CD4-positive, alpha-beta T cell treated with Interleukin-21 for 1 hour (primary cell): ENCODE measurements at places on chromosomes 13 and 19.

GRCh38 chr19:18521692-18522123, at the start of gene ELL:
Gene ELL (minus strand): TSS chr19:18522070. CDS start chr19:18522055, 15 bp downstream.
- DNase-seq: no peak

- no peak for DNase-seq
Observed at GRCh38 chr19:49921871-49922795, 6.9 kb upstream of the ATF5 start.

- DNase-seq: no peak
Observed at GRCh38 chr13:61013796-61014195, 401.9 kb downstream of the PCDH20 start.

DNA sequence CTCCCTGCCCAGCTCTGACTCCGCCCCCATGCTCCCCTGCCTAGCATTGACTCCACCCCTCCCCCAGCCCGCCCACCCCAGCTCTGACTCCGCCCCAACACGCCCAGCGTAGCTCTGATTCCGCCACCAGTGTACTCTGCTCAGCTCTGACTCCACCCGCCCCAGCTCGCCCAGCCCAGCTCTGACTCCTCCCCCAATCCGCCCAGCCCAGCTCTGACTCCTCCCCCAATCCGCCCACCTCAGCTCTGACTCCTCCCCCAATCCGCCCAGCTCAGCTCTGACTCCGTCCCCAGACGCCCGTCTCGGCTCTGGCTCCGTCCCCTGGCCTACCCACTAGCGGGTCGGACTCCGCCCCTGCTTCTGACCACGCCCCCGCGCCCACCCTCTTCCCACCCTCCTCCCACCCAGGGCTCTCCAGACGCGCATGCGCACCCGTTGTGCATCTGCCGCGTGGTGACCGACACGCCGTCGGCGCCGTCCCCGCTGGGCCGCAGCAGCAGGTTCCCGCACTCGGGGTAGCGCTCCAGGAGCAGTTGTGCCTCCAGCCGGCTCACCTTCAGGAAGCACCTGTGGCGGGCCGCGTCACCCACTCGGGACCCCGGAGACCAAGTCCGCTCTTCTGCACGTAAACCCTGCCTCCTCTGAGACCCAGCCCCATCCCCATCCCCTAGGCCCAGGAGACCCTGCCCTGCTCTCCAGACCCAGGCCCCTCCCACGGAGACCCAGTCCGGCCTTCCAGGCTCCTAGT, 10.2 kb downstream of the STAP2 start:
- peak; percentile 96 for DNase-seq

GRCh38 chr19:7879111-7879807, 5.1 kb upstream of the PRR36 start:
- DNase-seq: no peak

GRCh38 chr13:97015661-97016350, 21.5 kb upstream of the OXGR1 start:
- peak; percentile 25 for DNase-seq

DNA sequence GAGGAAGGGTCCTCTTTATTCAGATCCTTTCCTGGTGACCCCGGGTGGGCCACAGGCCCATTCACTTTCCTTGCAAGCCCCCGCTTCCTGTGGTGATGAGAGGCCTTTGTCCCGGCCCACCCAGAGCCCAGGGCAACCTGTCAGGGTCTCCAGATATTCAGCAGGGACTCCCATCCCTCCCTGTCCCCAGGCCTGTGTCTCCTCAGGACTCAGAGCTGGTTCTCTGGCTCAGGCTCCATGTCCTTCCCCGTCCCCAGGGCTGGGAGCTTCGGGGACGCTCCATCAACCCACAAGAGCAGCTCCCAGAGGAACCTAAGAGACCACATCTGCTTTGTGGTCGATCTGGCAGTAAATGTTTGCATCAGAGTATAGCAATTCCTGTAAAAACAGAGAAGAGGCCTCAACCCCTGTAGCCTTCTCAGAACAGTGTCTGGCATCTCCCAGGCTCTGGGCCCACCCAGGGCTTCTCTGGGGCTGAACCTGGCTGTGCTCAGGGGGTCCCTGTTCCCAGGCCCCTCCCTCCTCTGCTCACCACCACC, 7.8 kb downstream of the CEACAM4 start:
- no peak for DNase-seq

GRCh38 chr13:40520916-40521315, 145.5 kb downstream of the FOXO1 start:
- no peak for DNase-seq

- DNase-seq: no peak
Observed at GRCh38 chr19:52638601-52639000, 446 bp upstream of the ZNF83 start.

DNA sequence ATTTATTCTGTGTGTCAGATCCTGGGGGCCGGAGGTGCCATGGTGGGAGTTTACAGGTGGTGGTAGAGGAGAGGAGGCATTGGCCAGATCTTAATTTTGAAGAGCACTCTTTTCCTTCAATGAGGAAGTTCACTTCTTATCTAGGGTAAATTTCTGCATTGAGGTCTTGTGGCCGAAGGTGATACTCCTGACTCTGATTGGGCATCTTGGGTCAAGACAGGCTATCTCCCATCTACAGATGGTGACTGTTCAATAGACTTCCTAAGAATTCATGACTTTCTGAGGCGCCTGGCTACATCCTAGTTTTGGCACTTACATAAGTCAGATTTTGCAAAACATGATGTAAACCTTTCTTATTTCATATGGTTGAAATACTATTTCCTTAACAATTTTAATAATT, 135.2 kb downstream of the SUCLA2 start:
- no peak for DNase-seq

- DNase-seq: no peak
Observed at GRCh38 chr19:34118879-34119748, 53.2 kb upstream of the LSM14A start.

DNA sequence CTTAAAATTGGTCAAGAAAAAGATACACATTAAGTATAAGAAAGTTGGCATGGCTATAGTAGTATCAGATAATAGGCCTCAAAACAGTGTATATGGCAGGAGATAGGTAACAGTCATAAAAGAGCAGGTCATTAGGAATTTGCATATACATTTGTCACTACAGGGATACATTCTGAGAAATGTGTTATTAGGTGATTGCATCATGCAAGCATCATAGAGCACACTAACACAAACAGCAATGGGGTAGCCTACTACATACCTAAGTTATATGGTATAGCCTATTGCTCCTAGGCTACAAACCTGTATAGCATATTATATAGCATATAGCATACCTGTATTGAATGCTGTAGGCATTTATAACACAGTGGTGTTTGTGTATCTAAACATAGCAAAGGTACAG, 6.2 kb upstream of the ZNF529 start:
- no peak for DNase-seq

DNA sequence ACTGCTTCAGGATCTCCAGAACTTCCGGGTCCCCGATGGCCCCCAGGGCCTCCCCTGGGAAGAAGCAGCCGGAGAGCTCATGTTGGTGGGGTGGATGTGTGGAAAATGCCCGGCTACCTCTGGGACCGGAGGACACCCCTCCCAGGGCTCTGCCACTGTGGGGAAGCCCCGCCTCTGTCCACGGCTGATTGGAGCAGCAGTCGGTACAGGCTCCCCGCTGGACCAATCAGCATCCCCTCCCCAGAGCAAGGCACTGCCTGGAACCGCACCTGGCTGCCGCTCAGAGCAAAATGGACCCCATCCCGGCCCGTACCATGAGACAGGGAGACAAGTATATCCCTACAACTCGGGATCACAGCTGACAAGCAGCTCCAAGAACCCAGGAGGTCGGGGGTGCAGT, 6.4 kb downstream of the DOHH start:
- DNase-seq: peak; percentile 44

DNA sequence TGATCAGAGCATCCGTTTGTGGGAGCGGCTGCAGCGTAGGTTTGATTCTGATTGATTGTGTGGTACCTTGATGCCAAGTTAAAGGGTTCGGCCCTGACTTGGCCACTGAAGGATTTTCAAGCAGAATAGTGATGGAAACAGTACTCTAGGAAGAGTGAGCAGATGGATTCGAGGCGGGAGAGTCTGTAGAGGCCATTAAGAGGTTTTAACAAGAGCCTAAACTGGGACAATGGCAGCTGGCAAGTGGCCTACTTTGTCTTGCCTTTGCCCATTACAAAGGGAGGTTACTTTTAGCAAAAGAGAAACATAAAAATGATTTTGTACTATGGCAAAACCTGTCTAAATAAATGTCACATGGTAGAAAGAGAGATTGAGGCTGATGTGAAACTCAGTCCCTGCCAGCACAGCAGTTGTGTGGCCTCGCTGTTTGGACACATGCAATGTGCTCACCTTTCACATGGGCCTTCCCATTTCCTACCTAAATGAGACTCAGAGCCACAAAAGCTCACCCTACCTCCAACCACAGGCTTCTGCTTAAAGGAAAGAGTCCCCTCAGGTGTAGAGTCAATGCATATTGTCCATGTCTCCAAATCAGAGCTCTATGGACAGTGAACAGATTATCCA, 62.4 kb upstream of the RAP2A start:
- no peak for DNase-seq

DNA sequence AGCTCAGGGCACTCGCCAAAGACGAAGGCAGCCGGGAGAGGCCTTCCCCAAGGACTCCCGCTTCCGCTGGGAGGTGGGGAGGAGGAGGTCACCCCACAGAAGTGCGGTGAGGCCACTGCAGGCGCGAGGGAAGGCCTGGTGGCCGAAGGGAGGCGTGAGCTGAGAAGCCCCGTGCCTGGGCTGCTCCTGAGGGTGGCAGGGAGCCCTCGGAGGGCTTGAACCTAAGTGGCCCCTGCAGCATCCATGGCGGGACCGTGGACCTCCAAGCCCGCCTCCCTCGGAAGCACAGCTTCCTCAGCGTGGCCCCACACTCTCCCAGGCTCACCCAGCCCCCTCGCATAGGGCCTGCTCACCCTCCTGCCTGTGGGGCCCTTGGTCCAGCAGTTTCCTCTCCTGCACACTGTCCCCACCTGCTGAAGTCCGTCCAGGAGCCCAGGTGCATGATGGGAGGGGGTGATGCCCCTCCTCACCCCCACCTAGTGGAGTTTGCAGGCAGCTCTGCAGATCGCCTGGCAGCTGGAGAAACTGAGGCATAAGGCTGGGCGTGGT, 25.9 kb downstream of the EFNA2 start:
- no peak for DNase-seq

- no peak for DNase-seq
Observed at GRCh38 chr19:41205995-41206394, 13.0 kb downstream of the CYP2S1 start.

- DNase-seq: no peak
Observed at GRCh38 chr19:22602631-22603272, 31.4 kb upstream of the ZNF492 start.

DNA sequence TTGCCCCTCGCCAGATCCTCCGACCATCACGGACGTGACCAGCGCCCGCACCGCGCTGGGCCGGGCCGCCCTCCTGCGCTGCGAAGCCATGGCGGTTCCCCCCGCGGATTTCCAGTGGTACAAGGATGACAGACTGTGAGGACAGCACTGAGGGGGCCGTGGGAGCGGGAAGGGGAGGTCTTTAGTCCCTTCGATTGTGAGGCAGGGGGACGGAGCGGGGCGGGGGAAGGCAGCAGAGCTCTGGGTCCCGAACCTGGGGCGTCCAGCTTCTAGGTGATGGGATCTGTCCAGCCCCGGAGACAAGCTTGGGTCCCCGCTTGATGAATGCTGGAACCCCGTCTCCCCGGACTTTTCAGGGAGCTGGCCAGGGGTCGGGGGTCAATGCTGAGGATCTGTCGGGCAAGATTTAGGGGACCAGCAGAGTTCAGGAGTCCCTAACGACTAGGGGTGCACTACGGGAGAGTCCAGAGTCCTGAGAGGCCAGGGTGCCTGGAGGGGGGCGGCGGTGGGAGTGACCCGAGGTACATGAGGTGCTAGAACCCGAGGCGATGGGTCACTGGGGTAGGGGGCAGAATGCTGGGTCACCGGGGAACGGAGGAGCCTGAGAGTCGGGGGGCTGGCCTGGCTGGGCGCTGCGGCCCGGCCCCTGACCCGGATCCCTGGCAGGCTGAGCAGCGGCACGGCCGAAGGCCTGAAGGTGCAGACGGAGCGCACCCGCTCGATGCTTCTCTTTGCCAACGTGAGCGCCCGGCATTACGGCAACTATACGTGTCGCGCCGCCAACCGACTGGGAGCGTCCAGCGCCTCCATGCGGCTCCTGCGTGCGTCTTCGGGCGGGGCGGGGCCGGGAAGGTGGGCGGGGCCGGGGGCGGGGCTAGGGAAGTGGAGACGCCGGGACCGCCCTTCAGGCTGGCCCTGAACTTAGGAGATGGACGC, 14.6 kb downstream of the VSIG10L start:
- DNase-seq: peak; percentile 47

DNA sequence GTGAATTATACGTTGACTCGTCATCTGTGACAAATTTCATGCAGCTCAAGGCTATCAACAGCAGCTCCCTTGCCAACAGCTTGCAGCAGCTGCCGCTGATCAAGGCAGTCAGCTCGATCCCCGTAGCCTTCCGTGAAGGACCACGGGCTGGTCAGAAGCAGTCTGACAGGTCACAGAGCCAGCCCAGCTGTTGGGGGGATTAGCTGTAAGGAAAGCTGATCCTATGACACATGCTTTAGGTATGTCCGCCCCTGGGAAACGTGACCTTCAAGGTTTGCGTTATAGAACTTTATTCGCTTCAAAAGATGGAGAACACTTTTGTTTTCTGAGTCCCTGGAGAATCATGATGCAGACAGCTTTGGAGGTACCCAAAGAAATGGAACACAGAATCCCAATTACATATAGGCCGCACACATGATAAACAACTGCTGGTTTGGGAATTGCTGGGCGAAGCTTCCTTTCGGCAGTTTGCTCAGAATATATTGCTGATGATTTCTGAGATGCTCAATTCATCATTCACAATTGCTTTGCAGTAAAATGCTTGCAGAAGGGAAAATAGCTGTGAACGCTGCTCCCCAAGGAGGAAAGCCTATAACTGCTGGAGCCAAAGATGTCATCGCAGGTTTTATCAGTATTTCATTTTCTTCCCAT, 62.6 kb upstream of the USP29 start:
- DNase-seq: no peak
